ENCODE measurements at places on chromosomes 4 and X.

GRCh38 chr4:140688711-140689598, 67.2 kb downstream of the TBC1D9 start:
- DNase-seq: peak; percentile 51

- DNase-seq: no peak
These were observed 174.3 kb downstream of the GPM6A start for GRCh38 chr4:175637762-175638161.

GRCh38 chr4:116469582-116469981, 615.8 kb downstream of the TRAM1L1 start:
- no peak for DNase-seq

DNA sequence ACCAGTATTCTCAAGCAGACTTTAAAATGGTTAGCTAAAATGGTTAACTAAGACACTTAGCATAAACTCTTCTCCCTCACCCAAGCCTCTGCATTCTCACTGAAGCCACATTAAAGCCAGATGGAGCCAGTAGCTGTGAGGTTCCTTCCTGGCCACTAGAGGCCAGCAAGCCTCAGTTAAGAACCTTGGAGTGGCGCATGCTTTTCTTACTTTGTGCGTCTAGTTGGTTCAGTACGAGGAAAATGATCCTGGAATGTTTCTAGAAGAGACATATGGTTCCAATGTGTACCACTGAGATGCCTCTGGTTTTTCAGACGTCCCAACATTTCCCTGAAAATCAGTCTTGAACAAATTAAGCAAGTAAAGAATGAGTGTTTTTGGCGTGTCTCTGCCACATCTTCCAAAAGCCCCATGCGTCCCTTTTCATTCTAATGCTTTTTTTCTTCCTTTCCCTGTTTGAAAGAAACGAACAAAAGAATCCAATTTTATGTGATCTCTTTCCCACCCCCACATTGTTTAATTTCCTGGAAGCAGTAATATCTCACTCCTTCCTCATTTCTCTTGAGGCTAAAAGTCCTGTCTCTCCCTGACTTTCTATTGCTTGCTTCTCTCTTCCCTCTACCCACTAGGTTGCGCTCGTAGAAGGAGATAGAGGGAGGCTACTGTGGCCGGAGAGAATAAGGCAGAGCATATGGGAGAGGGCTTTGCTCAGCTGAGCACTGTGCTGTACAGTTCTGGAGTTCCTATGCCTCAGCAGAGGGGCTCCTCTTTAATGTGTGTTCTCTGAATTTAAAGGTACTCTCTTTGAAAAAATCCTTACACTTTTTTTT, 82.9 kb upstream of the TAB3 start:
- peak; percentile 12 for DNase-seq

DNA sequence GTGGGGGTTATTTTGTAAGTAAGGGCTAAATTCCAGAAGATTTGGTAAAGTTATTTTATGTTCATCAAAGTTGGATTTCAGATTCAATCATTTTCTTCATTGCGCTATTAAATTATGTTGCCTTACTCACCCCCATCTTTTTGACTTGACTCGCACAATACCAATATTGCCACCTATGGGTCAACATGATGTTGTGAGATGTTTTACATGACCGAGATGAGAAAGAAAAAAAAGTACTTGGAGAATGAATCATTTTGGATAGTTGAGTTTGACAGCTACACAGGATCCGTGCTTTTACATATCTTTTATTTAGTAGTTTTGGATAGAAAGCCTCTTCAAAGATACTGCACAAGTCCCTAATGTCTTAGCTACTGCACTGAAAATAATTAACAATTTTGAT, 224.2 kb upstream of the EMCN start:
- DNase-seq: peak; percentile 2

- DNase-seq: no peak
These were observed 11.9 kb downstream of the SULT1E1 start for GRCh38 chr4:69848028-69848427.

DNA sequence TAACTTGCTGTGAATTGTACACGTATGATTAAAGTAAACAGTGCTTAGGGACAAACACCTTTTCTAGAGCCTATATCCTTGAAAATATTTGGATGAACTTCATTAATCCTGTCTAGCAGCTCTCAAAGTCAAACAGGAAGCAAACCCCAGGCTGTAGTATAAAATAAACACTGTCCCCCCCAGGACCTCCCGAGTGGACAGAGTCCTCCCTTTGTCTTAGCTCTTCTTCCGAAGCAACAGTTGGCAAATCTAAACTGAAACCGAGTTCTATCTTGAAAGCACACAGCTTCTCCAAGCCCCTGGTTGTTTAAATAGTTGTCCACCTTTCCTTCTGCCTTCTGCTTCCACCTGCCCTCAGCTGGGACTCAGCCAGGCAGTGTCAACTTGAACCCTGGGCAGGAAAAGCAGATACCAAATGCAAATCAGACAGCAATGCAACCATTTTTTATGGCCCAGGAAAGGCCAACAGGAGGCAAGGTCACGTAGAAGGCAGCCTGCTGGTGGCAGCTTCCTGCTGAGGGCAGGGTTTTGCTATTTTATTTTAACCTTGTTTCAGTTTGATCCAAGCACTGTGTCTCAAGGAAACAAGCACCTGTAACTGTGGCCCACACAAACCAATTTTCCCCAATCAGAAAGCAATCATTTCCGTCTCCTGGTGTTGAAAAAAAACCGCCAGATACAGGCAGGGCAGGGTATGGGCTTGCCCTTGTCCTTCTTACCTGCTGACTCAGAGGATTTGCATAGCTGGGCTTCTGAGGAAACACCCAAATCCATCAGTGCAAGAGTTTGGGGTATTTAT, 110.3 kb upstream of the KIT start:
- DNase-seq: no peak

DNA sequence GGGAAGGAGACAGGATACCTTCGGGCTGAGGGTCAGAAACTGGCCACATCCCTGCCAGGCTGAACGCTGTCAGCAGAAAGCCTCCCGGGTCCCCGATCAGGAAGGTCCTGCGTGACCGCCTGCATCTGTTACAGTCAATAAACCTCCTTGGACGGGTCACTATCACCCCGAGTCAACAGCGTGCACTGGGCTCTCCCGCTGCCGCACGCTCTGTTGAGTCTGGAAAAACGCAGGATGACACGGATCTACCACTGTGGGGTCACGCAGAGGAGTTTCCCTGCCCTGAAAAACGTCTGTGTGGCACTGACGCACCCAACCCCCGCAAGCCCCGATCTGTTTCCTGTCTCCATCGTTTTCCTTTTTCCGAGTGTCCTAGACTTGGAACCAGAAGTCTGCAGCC, 12.1 kb downstream of the PPP2R3B start:
- no peak for DNase-seq

DNA sequence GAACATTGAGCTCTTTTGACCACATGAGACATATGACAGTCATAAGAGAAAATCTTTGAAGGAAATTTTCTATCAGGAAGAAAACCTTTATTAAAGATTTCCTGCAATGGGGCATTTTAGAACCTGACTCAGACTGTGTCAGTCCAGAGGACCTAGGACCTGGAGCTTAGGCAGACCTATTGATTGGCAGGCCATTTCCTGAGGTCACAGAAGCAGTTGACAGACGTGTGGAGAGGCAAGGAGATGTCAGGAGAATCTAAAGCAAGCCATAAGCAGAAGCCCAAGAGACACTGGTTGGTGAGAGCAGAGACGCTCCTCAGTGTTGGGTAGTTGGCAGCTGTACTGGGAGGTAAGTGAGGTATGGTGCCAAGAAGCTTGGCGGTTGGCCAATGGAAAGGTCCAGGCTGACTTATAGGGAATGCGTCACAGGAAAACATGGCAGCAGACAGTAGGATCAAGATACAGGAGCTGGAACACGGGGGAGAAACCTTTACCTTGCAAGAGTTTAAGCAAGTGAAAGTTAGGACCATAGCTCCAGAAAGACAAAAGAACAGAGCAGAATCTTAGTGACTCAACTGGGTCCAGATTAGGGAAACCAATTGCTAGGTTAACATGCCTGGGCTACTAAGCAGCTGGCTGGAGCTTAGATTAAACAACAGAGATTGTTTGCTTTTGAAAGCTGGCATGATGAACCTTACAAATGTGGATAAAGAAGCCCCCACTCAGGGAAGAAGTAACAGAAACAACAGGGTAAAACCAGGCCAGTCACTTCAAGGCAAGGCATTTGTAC, 18.6 kb downstream of the PALLD start:
- peak; percentile 96 for DNase-seq

GRCh38 chr4:99824070-99824599, 7.5 kb downstream of the DAPP1 start:
- no peak for DNase-seq

GRCh38 chrX:56798866-56799758, 70.1 kb downstream of the NBDY start:
- DNase-seq: no peak

- DNase-seq: no peak
These were observed 18.1 kb upstream of the PPEF2 start for GRCh38 chr4:75920327-75920726.

DNA sequence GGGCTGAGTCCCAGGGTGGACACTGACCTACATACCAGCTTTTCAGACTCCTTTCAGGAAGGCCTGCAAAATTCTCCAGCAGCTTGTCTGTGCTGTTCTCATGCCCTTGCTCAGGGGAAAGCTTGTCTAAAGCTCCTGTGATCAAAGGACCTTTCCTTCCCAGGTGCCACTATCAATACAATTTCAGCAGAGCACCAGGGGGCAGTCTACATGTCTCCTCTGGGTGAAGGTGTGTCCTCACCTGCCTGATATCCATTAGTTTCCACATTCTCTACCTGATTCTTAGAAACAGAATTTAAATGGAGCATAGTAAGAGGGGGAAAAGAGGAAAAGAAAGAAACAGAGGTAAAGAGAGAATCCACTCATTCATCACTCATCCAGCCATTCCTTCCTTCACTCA, 114.2 kb downstream of the PPARGC1A start:
- no peak for DNase-seq

DNA sequence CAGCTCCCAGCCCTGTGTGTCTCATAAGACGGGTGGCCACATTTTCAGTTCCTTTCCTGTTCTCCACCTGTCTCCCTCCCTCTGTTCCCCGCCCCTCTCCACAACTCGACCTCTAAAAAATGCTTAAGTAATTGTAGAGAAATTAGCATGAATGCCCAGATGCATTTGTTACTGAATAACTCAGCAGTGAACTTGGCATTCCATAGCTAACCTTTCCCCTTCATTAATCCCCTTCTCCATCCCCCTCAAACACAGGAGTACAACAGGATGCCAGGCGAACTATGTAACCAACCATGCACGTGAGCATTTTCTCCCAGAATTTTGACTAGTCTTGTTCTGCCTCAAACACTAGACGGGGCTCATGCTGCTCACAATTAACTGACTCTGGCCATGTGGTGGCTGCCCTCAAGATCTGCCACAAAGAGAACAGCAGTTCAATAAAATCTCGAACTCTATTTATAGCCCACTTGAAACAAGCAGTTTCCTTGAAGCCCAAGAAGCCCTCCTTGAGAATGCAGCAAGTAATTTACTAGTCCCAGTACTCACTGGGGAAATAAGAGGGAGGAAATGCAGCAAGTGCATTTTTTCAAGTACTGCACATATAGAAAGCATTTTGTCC, 351.2 kb downstream of the ARHGAP24 start:
- no peak for DNase-seq

GRCh38 chrX:101676571-101676970, 16.9 kb upstream of the ARMCX2 start:
- DNase-seq: no peak

- no peak for DNase-seq
These were observed 10.4 kb downstream of the SH3RF1 start for GRCh38 chr4:169260217-169260866.

DNA sequence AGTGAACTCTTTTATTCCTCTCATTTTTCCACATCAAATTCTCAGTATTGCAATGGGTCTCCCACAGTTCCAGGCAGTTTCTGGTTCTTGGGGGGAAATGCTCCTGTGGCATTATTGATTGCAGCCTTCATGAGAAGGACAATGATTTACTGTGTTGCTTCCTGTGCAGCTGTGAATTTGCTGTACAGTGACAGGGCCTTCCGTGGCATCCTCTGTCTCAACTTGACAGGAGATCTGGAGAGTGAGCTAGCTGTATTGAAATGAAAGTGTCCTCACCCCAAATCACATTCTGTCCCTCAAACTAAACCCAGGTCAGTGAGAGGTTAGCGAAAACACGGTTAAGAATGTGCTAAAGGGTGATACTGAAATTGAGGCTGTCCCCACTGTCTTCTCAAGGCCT, 77.1 kb upstream of the ATOH1 start:
- DNase-seq: no peak

DNA sequence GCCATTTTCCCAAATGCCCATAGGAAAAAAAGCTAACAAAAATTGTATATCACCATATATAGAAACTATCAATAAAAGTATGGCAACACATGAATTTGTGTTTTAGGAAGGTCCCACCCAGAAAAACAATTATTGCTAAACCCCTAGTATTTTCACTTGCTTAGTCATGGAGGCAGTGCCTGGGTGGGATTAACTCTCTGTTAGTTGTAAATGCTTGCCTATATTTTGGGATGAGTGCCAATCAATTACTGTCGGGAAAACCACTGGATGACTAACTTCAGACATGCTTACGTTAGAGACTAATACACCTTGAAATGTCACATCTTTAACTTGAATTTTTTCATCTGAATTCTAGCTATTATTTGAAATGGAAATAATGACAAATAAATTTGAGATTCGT, 33.9 kb downstream of the TMPRSS11A start:
- DNase-seq: no peak

DNA sequence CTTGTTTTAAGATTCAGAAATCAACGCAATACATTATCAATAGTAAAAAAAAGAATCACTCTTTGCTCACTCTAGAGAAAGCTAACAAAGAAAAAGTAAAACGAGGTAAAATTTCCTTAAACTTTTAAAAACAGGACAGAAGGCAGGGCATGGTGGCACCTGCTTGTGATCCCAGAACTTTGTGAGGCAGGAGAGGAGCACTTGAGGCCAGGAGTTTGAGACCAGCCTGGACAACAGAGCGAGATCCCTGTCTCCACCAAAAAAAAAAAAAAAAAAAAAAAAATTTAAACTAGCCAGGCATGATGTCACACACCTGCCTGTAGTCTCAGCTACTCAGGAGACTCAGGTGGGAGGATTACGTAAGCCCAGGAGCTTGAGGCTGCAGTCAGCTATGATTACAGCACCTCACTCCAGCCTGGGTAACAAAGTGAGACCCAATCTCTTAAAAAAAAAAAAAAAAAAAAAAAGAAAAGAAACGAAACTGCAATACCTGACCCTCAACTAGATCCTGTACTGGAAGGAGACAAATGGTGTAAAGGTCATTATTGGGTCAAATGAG, 3.5 kb downstream of the CCNI start:
- no peak for DNase-seq

- no peak for DNase-seq
These were observed 103.8 kb downstream of the DDX53 start for GRCh38 chrX:23103546-23103945.

DNA sequence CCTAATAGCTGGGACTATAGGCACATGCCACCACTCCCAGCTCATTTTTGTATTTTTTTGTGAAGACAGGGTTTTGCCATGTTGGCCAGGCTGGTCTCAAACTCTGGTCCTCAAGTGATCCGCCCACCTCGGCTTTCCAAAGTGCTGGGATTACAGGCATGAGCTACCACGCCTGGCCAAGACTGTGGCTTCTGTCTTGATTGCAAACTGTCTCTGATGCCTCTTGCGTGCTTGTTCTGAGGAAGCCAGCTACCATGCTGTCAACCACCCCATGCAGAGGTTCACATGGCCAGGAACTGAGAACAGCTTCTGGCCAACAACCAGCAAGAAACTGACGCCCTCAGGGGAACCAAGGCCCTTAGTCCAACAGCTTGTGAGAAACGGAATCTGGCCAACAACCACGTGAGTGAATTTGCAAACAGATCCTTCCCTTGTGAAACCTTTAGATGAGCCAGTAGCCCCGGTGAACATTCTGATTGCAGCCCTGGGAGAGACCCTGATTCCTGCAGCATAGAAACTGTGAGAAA, 71.2 kb downstream of the SUPT20HL2 start:
- no peak for DNase-seq
